Suprapubic skin (tissue), 4 donors: ENCODE measurements at places on chromosomes 7 and 10.

DNA sequence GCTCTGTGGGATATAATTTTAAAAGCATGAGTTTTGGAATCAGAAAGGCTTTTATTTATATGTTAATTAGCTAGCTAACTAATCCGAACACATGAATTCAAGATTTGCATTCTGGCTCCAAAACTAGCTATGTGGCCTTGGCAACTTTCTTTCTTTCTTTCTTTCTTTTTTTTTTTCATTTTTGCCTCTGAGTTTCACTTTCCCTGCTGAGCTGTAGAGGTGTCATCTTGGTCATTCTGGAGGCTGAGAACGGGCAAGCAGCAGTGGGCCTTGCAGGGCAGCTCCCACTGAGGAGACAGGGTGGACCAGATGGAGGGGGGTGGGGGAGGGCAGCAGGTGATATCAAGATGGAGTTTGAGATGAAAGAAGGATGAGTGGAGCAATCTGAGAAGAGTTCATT lies 24.8 kb upstream of the SFMBT2 start:
- no peak for DNase-seq

DNA sequence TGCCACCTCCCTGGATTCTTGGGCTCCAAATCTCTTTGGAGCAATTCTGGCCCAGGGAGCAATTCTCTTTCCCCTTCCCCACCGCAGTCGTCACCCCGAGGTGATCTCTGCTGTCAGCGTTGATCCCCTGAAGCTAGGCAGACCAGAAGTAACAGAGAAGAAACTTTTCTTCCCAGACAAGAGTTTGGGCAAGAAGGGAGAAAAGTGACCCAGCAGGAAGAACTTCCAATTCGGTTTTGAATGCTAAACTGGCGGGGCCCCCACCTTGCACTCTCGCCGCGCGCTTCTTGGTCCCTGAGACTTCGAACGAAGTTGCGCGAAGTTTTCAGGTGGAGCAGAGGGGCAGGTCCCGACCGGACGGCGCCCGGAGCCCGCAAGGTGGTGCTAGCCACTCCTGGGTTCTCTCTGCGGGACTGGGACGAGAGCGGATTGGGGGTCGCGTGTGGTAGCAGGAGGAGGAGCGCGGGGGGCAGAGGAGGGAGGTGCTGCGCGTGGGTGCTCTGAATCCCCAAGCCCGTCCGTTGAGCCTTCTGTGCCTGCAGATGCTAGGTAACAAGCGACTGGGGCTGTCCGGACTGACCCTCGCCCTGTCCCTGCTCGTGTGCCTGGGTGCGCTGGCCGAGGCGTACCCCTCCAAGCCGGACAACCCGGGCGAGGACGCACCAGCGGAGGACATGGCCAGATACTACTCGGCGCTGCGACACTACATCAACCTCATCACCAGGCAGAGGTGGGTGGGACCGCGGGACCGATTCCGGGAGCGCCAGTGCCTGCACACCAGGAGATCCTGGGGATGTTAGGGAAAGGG lies 913 bp downstream of the NPY start:
- no peak for DNase-seq

DNA sequence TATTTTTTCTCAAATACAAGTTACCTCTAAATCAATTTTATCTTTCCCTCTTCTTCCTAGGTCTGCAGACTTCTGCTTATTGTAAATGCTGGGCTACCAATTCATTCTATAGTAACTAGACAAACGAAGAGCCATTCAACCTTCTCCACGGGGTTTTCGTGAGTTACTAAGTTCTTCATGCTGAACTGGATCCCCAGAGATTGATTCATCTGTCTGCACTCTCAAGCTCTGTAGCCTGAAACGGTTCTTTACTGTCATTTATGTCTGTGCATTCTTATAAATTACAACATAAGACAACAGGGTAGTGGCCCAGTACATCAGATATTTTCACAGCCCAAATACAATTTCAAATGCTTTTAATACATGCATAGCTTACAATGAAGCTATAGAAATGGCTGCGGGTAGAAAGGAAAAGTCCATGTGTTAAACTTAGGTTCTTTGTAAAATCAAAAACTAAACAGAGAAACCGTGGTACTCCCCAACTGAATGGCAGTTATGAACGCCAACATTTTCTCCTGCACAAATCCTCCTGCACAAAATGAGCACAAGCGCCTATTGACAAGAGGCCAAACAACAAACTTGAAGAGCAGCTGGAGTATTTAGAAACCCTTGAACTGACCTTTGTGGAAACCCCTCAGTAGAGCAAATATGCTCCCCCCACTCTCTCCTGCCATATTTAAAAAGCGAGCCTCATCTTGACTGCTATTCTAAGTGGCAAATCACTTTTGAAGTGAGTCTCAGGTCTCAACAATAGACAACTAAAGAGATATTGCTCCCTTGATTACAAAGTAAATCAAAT lies 20.7 kb downstream of the LAMB1 start:
- DNase-seq = no peak

- no peak for DNase-seq
Measured at GRCh38 chr7:95097291-95097690, 189.9 kb downstream of the PPP1R9A start.

DNA sequence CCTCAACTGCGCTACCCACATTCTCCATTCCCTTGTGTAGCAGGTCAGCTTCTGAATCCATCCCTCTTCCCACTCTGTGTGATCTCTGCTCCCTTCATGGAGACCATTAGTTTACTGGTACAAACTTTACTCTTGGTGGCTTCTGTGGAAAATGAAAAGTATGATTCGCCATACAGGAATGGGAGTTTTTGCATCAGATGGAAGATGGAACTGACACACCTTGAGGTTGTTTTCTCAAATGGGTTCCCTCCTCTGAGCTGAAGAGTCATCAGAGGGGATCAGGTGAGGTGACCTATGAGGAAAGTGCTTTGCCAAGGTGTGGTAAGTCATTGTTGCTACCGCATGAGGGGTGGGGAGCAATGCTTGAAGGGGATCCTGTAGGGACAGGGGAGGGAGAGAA lies 266.8 kb downstream of the INHBA start:
- no peak for DNase-seq

- no peak for DNase-seq
Measured at GRCh38 chr10:13765641-13766341, 179.0 kb downstream of the PRPF18 start.

GRCh38 chr10:86368987-86369386 lies 2.4 kb upstream of the GRID1 start:
- DNase-seq = peak; percentile 25

DNA sequence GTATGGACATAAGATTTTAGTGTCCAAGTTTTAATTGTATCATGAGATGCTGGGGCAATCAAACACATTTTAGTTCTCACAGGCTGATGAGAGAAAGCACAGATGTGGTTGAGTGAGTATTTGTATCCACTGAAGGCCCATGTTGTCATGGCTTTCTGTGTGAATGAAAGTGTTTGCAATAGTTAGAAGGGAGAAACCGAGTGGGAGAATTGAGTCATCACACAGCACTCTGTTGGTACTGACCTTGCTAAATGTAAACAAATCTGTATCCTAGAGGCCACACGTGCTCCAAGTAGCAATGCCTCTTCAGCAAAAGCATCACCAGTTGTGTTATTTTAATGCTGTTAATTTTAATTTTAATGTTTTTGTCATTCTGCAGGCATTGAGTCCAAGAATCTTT lies 121.2 kb downstream of the EMX2 start:
- DNase-seq = no peak

DNA sequence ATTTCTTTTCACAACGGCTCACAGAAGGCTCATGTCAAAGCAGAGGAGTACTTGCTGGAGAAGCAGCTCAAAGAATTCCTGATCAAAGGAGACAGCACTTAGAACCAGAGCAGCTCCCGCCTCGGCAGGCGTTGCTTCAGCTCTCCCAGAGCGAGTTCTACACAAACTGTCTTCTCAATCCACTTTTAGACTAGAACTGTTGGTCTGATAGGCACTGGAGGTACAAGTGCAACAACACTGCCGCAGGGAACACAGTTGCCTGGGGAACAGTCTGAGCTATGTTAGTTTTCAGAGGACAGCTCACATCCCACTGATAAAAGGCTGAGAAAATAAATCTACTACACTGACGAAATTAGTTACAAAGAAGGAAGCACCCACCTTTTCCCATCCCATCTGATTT lies 35.4 kb downstream of the CYTH3 start:
- no peak for DNase-seq

- DNase-seq = no peak
Measured at GRCh38 chr7:2141021-2141410, 91.7 kb downstream of the MAD1L1 start.

DNA sequence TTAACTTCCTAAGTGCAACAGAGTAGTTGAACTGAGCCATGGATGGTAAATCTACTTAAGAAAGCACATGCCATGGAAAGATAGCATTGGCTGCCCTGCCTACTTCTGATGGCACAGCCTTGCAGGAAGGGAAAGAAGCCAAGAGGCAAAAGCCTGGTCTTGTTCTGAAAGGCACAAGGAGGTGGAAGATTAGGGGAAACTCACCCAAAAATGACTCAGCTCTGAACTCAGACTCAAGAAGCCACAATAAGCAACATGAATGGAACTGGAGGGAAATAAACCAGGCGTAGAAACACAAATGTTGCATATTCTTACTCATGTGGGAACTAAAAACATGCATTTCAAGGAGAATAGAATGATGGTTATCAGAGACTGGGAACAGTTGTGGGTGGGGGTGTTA lies 20.8 kb upstream of the ALOX5 start:
- DNase-seq = no peak

DNA sequence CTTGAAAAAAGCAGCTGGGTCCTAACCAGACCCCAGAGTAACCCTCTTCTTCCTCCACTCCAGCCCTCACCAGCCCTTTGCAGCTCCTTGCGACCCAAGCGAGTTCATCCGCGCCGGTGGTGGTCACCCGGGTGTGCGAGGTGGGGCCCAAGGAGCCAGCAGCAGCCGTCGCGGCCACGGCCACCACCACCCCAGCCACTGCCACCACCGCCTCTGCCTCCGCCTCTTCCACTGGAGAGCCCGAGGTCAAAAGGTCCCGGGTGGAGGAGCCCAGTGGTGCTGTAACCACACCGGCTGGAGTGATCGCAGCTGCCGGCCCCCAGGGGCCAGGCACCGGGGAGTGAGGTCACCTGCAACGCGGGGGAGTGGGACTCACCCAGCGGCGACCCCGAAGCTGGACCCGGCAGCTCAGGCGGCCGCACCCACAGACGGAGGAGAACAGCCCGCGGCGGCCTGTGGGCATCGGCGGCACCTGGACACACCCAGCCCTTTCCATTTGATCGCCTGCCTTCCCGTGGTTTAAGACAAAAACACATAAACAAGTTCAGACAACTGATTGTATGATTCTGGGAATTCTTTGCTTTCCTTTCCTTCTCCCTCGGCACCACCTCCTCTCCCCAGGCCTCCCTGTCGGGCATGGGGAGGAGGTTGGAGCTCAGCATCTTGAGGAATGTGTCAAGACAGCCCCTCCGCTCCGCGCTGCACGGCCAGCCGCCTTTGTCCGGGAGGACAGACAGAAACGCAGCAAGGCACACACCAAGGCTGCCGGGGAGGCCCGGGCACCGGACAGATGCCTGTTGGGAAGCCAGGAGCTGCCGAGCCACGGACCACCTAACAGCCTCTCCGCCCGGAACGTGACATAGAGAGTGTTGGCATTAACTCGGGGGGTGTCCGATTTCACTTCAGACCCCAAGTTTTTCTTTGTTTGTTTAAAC lies 13.0 kb upstream of the AP5Z1 start:
- DNase-seq = no peak

DNA sequence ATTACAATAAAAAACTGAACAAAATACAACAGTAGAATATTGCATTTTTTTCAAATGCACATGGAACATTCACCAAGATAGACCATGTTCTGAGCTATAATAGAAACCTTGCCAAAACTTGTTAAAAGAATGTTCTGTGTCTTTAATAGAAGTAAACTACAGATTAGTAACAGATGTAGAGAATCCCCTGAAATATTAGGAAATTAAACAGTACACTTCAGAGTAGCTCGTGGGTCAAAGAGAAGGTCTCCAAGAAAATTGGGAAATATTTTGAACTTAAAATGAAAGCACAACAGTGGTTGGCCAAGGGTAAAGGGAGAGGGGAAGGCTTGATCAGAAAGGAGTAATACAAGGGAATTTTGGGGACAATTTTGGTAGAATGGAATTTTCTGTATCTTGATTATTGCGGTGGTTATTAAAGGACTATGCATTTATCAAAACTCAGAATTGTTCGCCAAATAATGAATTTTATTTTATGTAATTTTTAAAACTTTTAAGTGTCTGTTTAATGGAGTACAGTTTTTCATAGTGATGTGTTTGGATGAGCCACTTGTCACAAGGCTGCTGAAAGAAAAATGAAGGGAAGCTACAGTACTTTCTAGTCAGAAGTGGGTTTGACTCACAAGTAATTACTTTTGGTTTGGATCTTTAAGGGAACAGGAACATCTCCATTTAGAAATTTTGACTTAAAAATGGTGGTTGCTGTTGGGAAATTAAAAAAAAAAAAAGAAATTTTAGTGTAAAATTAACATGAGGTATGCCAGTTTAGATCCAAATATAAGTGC lies 10.2 kb downstream of the PLEKHA8 start:
- no peak for DNase-seq

GRCh38 chr7:57443567-57443966 lies 6.4 kb upstream of the ZNF716 start:
- no peak for DNase-seq

DNA sequence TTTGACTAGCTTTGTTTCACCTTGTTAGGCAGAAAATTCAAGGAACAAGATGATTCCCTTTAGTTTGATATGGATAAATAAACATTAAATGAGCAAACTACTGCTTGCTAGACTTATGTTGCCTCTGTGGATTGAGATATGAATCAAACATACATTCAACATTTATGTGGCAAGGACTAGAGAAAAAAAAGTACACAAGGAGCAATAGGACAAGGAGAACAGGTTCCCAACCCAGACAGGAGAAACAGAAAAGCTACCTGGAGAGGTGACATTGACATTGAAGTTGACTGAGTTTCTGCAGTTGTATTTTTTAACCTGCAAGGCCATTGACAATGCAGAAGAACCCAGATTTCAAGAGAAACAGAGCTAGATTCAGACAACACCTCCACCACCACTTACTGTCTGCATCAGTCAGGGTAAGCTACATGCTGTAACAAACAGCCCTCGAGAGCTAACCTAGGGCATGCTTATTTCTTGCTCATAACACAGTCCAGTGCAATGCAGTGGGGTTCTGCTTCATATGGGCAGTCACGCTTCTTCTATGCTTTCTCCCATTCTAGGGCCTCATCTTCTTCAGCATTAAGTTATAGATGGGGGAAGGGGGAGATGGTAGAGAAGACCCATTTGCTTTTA lies 180.9 kb upstream of the LYZL1 start:
- DNase-seq = no peak
